ENCODE measurements at places on chromosomes 3 and 15.

DNA sequence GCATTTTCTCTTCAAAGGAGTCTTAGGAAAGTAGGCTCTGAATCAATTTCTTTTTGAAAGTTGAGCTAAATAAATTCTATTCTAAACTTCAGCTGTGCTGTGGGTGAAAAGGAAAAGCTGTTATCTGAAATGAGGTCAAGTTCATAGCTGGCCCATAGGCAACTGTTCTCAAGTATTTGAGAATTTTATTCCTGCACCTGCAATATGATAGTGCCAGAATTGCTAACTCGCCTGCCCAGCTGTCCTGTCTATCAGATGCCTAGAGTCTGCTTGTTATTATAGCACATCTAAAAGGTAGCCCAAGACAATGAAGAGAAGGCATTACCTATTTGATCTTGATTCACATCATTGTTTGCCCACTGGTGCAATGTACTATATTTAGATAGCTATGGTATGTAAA, 798.7 kb downstream of the DIPK2A start:
- DNase-seq = no peak

DNA sequence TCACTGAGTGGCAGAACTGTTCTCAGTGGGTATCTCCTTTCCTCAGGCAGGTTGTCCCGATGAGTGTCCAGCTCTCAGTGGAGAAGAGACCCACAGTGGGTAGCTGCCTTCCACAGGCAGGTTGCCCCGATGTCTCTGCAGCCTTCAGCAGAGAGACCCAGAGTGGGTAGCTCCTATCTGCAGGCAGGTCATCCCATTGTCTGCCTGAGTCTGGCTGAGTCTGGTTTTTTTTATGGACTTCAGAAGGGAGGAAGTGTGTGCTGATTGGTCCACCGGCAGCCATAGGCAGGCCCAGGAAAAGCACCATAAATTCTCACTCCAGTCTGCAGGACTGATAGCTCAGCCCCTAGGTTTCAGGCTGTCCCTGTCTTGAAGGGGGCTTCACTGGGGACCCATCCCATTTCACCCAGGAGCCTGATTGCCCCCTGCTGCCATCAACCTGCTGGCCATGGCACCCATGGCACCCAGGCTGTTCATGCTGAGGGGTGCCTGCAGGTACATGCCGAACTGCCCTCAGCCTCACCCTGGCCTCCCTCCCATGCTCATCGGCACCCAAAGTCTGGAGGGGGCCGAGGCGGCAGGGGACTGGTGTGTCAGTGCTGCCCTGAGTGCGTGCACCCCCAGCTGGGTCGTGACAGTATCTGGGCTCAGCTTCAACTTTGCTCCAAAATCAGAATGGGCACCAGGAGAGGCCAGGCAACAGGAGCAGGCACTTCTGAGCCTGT, 3.6 kb upstream of the LIMD1 start:
- DNase-seq = no peak

DNA sequence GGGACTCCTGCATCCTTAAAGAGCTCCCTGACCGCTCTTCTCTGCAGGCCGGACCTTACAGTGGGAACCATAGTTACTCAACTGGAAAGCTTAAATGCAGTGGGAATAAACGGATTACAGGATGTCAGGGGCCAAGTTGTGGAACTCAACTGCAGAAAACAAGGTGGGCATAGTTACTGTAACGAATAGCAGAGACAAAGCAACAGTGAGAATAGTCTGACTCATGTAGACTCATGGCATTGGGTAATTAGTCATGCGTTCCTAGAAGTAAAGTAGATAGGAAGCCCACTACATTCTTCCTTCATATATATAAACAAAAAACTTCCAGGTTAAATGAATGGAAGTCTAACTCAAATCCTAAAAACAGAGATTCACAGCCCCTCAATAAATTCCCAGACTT, 95.5 kb upstream of the CHRNA7 start:
- no peak for DNase-seq

- no peak for DNase-seq
Observed at GRCh38 chr15:73247331-73247730, 121.4 kb downstream of the HCN4 start.

- no peak for DNase-seq
Observed at GRCh38 chr3:187947927-187948682, 202.8 kb upstream of the BCL6 start.

All from NCI-H1092 treated with DMSO at 0.1 percent for 48 hours (cell line).